ENCODE measurements at places on chromosomes 5 and 9.

DNA sequence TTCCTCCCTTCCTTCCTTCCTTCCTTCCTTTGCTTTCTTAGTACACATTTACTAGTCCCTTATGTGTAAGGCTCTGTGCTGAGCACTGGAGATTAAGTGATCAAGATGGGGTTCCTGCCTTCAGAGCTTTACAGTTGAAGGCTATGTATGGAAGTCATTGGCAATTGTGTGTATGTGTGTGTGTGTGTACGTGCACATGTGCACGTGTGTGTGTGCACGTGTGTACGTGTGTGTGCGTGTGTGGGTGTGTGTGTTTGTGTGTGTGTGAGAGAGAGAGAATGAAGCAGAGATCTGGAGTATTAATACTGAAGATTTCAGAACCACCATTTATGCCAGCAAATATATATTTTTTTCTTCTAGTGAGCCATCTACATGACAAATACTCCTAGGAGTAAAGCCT lies 184.9 kb upstream of the NFIB start:
- no peak for DNase-seq

GRCh38 chr9:113219969-113220368 lies 1.1 kb downstream of the FKBP15 start:
- DNase-seq, result peak; percentile 37

DNA sequence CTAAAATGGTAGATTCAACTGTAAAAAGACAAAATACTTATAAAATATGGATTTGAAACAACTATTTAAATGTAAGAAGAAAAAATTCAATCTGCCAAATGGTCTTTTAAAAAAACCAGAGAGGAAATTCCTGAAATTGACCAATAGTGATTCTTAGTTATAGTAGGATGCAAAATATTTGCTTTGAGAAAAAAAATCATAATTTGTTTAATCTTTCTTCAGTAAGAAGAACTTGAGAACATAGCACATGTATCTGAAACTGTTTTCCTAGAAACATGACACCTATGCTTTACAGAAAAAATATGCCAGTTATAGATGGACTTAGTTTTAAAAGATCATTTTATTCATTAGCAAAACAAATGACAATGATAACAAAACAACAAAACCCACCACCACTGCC lies 186.9 kb upstream of the CD180 start:
- no peak for DNase-seq

DNA sequence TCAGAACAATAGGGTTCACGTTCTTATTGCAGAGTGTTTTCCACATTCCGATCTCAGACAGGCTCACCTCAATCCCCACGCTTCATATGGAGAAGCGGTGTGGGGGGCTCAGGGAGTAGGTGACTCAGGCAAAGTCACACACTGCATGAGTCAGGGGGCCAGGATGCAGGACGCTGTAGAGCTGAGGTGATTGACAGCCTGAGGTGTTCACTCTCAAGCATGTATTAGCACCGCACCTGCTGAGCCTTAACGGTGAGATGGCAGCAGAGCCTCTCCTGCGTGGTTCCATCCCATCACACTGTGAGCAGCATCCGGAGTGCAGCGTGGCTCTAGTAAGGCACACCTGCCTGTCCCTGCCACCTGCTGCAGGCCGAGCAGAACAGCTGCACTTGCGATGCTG lies 194.0 kb downstream of the IRX2 start:
- DNase-seq, result no peak

DNA sequence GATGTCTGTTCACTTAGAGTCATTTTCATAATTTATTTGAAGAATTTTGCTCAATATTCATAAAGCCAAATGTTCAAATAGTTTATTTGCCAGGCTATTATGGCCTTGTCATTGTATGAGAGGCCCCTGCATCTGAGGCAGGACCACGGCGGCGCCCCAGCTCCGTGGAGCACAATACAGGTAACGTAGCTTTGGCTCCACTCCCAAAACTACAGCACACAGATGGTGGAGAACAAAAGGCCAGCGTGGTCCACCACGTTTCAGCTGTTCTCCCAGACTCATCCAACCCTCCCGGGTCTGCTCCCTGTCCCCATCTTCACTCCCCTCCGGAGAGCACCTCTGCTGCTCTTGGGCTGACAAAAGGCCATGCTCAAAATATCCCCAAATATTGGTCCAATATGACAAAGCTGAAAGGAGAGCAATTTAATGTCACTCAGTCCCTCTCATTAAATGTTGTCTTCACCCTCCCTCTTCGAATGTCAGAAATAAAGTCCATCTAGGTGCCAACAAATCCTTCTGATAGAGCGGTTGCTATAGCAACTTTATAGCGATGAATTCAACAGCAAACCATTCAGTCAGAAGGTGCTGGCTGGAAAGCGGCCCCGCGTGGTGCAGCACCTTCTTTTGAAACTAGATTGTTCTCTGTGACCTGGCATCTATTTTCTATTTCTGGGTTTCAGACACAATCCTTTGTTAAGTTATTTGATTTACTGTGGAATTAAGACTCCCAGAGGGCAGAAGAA lies 504.3 kb downstream of the ARHGEF28 start:
- DNase-seq, result no peak

DNA sequence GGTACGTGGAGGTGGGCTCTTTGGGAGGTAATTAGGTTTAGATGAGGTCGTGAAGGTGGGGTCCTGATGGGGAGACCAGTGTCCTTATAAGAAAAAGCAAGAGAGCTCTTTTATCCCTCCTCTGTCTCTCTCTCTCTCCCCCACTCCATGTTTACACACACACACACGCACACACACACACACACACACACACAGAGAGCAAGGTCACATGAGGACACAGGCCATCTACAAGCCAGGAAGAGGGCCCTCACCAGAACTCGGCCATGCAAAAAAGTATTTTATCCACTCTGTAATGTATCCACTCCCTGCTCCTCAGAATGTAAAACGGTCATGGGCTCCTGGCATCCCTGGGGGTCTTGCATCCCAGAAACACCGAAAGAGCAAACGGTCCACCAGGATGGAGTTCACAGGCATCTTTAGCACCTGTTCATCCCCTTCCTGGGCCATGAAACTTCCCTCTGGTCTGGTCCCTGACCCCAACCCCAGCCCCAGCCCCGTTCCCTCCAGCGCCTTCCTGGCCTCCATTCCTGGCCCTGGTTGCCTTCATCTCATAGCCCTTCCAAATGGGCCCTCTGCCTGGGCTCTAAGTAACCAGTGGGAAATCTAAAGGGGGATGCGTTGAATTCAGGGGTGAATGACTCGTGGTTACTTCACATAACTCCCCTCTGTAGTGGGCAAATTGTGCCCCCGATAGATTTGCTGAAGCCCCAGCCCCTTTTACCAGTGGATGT lies 88.8 kb downstream of the NSUN2 start:
- no peak for DNase-seq

DNA sequence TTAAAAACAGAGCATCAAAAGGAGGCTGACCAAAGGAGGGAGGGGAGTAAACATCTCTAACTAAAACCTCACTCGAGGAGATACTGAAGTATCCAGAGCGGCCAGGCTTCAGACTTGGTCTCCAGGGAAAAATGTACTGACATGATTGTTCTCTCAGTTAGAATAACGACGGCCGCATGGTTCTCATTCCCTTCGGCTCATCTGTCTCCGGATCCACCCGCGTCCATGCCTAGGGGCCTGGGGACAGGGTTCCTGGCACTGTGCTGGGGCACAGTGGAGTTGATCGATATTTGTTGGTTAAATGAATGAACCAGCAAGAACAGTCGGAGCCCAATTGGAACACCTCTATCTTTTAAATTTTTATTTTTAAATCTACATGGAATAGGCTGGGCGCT lies 167.1 kb upstream of the PHYKPL start:
- no peak for DNase-seq

DNA sequence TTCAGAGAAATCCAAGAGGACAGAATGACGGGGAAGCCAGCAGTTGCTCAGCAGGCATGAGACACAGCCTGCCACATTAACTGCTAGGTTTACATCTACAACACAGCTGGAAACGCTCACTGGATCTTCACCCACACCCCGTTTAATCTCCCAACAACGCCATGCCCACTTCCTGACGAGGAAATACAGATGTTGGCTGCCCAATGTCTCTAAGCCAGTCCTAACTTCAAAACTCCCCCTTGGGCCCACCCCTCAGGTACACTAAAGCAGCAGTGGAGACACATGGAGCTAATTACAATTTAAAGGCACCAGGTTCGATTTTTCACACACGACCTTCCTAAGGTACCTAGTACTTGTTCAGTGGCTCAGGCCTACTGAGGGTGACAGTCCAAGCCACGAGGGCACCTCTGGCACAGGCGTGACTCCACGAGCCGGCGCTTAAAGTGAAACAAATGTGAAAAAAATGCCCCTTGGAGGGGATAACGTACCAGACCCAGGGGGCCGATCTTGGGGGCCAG lies 904 bp downstream of the RPL12 start:
- DNase-seq, result no peak

GRCh38 chr5:135155616-135156214 lies 121.7 kb upstream of the PITX1 start:
- no peak for DNase-seq

DNA sequence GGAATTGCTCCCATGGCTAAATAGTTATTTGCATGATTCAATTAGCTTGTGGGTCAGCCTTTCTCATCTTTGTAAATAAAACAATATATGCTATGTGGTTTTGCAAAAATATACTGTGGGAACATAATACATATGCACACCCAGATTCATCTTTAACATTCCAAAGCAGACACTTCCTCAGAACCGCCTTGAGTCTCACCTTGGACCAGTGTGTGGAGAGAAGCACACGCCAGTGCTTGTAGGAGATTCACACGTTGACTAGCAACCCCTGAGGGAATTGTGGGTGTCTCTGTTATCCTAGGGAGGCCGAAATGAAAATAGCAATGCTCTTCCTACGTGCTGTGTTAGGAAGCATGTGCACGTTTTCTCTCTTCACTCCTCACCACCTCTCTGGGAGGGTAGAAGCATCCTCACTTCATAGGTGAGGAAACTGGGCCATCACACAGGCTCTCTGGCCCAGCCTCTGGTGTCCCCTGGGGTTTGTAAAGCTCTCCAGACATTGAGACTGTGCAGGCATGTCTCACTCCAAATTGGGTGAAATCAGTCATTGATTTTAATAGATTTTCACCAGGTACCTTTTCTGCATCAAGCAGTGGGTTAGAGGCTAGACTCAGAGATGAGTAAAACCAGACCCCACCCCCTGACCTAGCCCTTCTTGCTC lies 221.7 kb downstream of the PBX3 start:
- DNase-seq, result no peak

DNA sequence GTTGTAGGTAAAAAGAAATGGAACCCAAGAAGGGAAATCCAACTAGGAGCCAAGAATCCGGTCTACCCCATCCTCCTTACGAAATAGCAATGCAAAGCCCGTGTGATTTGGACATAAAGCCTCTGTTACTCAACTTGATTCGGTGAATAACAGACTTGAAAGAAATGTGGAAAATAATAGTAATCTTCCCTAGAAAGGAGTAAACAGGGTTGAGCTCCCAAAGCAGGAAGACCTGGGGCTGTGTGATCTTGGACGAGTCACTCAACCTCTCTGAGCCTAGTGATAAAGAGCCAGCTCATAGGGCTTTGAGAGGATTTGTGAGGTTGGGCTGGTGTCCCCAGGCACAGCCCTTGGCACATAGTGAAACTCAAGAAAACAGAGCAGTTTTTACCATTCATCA lies 42.7 kb upstream of the IL17B start:
- DNase-seq, result peak; percentile 6

DNA sequence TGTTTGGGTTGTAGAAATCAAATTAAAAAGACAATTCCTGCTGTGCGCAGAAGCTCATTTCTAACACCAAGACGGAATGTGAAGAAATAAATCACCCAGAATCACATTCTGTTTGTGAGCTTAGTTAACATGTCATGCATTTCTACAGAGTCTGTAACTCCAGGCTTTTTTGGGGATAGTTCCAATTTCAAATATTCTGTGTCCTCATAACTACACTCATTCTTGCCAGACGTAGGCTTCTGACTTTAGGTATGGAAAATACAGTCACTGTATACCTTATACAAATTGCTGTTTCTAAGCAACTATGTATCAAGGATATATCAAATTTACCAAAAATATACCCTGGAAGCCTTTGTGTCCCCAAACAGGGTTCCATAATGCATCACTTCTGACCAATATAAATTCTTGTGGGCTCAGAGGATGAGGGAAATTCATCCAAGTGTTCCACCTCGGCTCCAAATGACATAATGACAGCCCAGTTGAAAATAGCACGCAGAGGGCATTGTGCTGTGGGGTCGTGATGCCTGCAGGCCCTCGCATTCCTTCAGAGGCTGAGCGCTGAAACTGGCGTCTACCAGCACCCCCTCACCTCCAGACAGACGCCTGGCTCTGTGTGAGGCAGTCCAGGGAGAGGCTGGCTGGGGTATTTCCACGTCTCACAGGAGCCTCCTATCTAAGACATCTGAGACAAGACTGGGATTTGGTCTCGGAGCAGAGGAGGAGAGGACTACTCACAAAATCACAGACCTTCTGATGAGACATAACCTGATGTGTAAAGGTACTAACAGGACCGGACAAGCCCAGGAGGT lies 79.8 kb downstream of the KLF4 start:
- no peak for DNase-seq

DNA sequence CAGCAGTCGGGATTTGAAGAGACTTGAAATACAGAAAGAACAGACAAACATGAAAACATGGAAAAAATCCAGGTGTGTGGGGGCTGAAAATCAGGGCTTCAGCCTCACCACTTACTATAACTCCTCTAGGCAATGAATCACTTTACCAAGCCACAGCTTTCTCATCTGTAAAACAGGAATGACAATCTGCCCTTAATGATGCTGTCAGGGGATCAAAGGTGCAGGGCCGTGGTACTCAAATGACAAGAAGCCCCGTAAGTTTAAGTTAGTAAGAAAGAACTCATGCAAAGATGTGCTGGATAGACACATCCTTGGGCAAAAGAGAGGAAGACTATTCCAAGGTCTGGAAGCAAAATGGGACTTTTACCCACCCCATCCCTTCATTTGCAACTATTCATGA lies 34.7 kb downstream of the FBXW2 start:
- DNase-seq, result peak; percentile 26

- DNase-seq, result peak; percentile 10
These were observed 63.7 kb upstream of the IFNK start for GRCh38 chr9:27460226-27461023.

DNA sequence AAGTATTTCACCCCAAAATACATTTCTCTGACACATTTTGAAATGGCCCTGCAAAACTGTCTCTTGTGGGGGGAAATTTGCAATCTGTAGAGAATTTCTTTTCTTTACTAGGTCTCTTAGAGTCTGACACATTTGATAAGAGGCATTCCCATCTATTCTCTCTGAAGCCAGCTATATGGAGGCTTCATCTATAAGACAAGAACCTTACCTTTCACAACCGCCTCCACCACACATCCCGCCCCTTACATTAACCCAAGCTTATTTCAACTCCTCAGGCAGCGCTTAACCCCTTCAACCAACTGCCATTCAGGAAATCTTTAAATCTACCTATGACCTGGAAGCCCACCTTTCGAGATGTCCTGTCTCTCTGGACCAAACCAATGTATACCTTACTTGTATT lies 829.5 kb downstream of the TLE4 start:
- no peak for DNase-seq

GRCh38 chr5:74641735-74642542 lies 1.4 kb upstream of the ENC1 start:
- DNase-seq, result no peak

- DNase-seq, result no peak
These were observed 70.4 kb downstream of the GADD45G start for GRCh38 chr9:89675058-89675742.
